ENCODE measurements at places on chromosomes 7 and 10.

- no peak for DNase-seq
Measured at GRCh38 chr7:100968031-100968430, 1.3 kb upstream of the MUC12 start.

DNA sequence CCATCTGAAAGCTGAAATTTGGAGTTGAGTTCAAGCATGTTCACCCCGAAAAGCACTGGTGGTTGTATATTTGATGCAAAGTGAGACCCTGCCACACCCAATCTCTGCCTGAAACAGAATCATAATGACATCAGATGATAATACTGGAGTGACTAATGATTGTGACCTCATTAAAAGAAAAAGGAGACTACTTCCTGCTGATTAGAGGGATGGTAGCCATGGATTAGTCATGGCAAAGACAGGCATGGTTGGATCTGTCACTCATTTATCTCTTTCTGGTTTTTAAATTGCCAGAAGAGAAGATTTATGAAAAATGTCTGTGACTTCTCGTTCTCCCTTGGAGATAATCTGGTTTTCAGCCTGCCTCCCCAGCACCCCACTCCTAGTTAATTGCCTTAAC, 101.2 kb downstream of the BAMBI start:
- no peak for DNase-seq

- no peak for DNase-seq
Measured at GRCh38 chr7:115070311-115070710, 148.4 kb downstream of the MDFIC start.

DNA sequence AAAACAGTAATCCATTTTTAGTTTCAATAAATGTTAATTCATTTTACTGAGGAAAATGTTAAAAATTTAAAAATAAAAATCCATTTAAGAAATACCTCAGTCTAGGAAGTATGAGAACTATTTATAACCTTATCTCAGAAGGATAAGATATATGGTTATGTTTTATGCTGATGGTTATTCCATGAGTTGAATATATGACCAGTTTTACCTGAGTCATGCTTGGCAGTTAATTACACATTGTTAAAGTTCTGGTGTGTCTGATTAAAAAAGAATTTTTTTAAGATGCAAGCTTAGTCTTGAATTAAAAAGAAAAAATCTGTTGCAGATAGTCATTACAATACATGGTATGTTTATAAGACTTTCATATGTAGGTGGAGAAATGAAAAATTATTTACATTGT, 191.7 kb downstream of the ARL4A start:
- DNase-seq, result no peak

- no peak for DNase-seq
Measured at GRCh38 chr7:36929791-36930190, 205.5 kb upstream of the AOAH start.

DNA sequence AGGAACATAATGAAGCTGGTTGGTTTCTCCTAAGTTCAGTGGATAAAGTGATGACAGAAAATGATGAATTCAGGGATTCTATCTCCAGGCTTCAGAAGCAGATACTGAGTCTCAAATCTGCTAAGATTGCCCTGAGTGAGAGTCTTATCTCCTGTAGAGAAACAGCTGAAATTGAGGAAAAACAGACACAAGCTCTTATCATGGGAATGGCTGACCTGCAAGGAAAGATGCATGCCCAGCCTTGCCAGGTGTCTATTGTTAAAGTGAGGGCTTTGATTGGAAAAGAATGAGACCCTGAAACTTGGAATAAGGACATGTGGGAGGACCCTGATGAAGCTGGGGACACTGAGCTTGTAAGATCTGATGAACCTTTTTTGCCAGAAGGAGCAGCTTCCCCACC, 100.3 kb downstream of the DNAJB9 start:
- no peak for DNase-seq

- no peak for DNase-seq
Measured at GRCh38 chr7:137390076-137390475, 46.5 kb upstream of the PTN start.

DNA sequence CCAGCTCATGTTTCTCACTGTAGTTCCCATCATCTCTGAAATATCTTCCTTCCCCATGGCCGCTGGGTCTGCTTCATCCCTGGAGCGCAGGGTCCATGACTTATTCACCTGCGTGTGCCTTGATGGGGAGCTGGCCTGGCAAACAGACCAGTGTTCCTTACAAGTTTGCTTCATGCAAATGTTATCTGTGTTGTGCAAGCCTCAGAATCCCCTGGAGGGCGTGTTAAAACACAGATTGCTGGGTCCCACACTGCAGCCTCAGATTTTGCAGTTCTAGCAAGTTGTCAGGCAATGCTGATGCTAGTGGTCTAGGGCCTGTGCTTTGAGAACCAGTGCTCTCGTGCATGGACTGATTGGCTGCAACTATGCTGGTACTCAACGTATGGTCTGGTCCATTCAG, 7.2 kb upstream of the DMBT1 start:
- DNase-seq, result no peak

GRCh38 chr7:142616121-142616643, 133.1 kb upstream of the PRSS1 start:
- DNase-seq, result no peak

GRCh38 chr7:75050501-75050900, 23.1 kb downstream of the RCC1L start:
- DNase-seq, result no peak

Data from aorta (tissue), 5 donors.